ENCODE measurements at places on chromosomes 7 and 10.

DNA sequence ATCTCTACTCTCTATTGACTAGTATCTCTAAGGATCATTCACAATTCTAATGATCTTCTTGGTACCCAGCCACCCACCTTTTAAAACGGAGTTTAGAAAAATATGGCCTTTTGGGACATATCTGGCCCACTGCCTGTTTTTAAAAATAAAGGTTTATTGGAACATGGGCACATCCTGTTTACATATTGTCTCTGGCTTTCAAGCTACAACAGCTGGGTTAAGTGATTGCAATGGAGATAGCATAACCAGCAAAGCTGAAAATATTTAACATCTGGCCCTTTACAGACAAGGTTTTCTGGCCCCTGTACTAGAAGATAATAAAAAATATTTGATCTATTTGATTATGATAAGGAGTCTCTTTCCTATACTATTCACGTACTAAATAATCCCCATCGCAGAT is 232.4 kb upstream of the RHOBTB1 start:
- DNase-seq = no peak

- no peak for DNase-seq
These were observed 34.0 kb downstream of the ZDHHC6 start for GRCh38 chr10:112412696-112413095.

DNA sequence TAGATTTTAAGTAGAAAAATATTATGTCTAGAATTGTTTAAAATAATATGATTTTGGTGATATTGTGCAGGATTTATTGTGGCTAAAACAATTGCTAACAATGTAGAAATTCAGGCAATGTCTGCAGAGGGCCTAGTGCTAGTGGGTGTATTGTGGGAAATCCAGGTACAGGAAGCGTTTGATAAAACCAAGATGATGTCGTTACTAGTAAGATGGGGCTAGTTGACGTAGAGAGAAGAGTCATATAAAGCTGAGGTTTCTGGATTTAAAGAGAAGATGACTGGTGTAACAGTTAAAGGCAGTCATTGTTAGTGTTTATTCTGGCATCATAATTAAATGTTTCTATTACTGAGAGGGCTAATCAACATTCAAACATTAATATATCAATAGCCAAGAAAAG is 43.5 kb downstream of the ADK start:
- no peak for DNase-seq

- DNase-seq = no peak
These were observed 298.9 kb upstream of the PITRM1 start for GRCh38 chr10:3471472-3471871.

DNA sequence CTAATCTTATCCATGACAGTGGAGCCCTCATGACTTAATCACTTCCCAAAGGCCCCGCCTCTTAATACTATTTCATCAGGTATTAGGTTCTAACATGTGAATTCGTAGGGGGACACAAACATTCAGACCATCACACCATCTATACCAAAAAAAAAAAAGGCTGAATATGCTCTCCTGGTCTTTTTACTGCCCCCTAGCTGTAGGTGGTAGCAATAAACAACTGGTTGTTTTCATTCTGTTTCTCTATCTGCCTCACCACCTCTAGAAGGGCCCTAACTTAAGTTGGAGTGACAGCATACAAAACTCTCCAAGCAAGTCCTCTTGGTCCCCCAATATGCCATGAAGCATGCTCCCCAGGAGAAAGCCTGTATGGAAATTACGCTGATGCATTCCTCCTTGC is 94.1 kb downstream of the GRM8 start:
- no peak for DNase-seq

DNA sequence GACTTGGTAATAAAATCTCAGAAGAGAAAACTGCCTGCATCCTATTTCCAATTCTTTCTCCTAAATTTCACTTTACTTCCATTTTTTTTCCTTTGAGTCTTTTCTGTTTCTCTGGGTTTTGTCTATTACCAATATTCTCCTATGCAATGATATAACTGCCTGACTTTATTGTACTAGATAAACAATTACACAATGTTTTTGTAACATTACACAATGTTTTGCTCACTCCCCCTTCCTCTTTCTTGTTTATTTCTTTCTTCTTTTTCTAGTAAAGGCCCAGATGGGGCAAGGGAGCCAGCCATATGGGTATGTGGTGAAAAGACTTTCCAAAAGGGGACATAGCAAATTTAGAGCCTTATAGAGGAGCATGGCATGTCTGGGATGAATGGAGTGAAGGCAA is 278.7 kb upstream of the PHYHIPL start:
- DNase-seq = no peak

- DNase-seq = no peak
These were observed 14.0 kb downstream of the ZCCHC24 start for GRCh38 chr10:79431428-79431827.

DNA sequence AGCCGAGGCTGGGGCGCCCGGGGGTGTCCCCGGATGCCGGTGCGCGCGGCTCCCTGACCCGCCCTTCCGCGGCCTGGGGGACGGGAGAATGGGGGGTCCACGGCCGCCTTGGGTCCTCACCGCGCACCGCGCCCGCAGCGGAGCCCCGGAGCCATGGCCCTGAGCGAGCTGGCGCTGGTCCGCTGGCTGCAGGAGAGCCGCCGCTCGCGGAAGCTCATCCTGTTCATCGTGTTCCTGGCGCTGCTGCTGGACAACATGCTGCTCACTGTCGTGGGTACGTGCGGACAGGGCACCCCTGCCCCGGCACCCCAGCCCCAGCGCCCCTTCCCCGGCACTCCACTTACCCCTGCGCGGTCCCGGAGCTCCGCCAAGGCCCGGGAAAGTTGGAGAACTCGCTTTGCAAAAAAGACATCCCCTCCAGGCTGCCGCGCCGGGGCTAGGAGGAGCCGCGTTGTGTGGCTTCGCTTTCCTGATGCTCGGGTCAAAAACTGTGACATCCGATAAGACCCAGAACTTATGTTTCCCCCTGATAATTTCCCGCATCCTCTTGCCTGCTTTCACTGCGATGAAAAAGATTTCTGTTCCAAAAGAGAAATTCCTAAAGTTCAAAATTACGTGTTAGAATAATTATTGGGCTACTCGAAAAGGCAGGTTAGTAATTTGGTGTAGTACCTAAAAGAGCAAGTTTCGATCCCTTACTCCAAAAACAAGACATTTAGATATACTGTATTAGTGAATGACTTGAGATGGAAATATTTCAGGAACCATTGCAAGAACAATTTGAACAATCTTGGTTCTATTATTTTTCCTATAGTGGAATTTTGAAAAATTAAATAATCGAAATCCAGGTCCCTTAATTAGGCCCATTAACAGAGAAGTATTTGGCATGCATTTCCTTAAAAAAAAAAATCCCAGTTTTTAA is 888 bp downstream of the SLC18A2 start:
- DNase-seq = no peak

- no peak for DNase-seq
These were observed 2.1 kb upstream of the BNIP3 start for GRCh38 chr10:131983780-131984179.

DNA sequence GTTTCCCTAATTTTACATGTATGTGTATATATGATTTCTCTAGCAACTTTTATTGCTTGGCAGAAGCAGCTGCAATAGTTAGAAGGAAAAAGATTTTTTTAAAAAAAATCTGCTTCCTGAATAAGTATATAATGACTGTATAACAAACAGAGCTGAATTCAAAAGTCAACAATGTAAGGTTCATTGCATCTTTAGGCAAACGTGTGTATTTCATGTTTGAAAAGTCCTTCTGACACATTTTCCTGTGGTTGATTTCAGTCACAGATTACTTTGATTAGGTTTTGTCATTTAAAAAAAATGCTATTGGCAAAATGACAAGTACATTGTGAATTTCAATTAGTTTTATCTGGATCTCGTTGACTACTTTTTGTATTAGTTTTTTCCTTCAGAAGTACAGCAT is 231.0 kb downstream of the CSTF2T start:
- DNase-seq = no peak

GRCh38 chr10:11884706-11885423 is 61.7 kb downstream of the PROSER2 start:
- no peak for DNase-seq

DNA sequence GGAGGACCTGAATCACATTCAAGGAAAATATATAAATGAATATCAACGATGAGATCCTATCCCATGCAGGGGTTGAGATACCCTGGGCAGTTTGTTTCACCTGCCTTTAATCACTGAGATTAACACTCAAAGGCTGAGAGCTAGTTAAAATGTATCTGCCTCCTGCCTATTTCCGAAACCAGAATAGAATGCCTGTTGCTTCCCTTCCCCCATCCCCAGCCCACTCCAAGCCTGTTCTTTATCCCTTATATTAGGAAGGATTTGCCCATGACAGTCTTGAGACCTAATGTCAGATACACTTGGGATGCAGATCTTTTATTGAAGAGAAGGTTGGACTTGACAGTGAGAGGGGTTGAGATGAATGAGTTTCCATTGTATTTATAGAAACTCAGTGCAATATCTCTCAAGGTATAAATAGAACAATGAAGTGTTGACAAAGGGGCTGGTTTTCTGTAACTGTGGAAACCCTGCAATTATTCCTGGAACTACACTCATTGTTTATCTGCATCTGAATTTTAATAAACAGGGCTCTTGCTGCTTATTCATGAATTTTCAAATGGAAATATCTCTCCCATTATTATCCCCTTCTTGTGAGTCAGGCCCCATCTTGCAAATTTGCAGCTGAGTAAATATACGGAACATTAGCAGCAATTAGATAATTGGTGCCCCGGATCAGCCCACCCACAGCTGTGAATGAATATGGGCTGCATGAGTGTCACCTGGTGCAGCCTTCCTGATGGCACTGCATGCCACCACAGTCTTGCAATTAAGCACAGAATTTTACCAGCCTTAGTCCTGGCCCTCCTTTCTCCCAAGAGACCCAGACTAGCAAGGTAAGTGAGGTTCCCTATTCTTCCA is 66.7 kb downstream of the SORCS3 start:
- no peak for DNase-seq

All from ovary (tissue), 10 donors.